ENCODE measurements at places on chromosomes 1 and 21. TPM values are rescaled to one million over a fixed set of nuclear protein-coding genes. Genes with fewer than 3 reads are reported as not detected.

The DYRK3 gene
- polyA plus RNA-seq, result not detected

The UMODL1 gene
- 0.06 TPM for polyA plus RNA-seq

The LENEP gene
- polyA plus RNA-seq, result not detected

The C4BPA gene
- not detected for polyA plus RNA-seq

The C1QC gene
- polyA plus RNA-seq, result not detected

The LZIC gene
- polyA plus RNA-seq, result 39.8 TPM

The WDR77 gene
- polyA plus RNA-seq, result 44.6 TPM

The MARK1 gene
- polyA plus RNA-seq, result not detected

The LCE3E gene
- polyA plus RNA-seq, result not detected

The TSTD1 gene
- polyA plus RNA-seq, result 508 TPM

The FMO2 gene
- not detected for polyA plus RNA-seq

The RNF186 gene
- not detected for polyA plus RNA-seq

The CFAP107 gene
- polyA plus RNA-seq, result not detected

The UHMK1 gene
- polyA plus RNA-seq, result 48.4 TPM

The HES4 gene
- polyA plus RNA-seq, result not detected

The SLC1A7 gene
- polyA plus RNA-seq, result not detected

The CYP2J2 gene
- polyA plus RNA-seq, result 3.6 TPM

The F11R gene
- polyA plus RNA-seq, result 6.7 TPM

The NENF gene
- 68.0 TPM for polyA plus RNA-seq

The RHOC gene
- polyA plus RNA-seq, result 2.2 TPM

The G0S2 gene
- polyA plus RNA-seq, result not detected

The TRIM67 gene
- polyA plus RNA-seq, result not detected

The NMNAT2 gene
- polyA plus RNA-seq, result not detected

The SIKE1 gene
- 28.9 TPM for polyA plus RNA-seq

The HMCN1 gene
- not detected for polyA plus RNA-seq

The AK2 gene
- polyA plus RNA-seq, result 126 TPM

The HES3 gene
- polyA plus RNA-seq, result not detected

The ETV3L gene
- polyA plus RNA-seq, result not detected

The ILDR2 gene
- 0.08 TPM for polyA plus RNA-seq

The TMEM200B gene
- not detected for polyA plus RNA-seq

The COL11A1 gene
- polyA plus RNA-seq, result not detected

The BTBD8 gene
- polyA plus RNA-seq, result 0.22 TPM

The RNU1-1 gene
- not detected for polyA plus RNA-seq

The KRTAP10-8 gene
- polyA plus RNA-seq, result not detected

The SPATA21 gene
- polyA plus RNA-seq, result not detected

The L1TD1 gene
- polyA plus RNA-seq, result not detected

The KCNJ15 gene
- polyA plus RNA-seq, result not detected

The BARHL2 gene
- not detected for polyA plus RNA-seq

The TRPM2 gene
- polyA plus RNA-seq, result 0.37 TPM

The WLS gene
- polyA plus RNA-seq, result not detected

The BGLAP gene
- not detected for polyA plus RNA-seq

The HYI gene
- 2.4 TPM for polyA plus RNA-seq

The DISP1 gene
- 3.4 TPM for polyA plus RNA-seq

The CLCA2 gene
- not detected for polyA plus RNA-seq

The LAMB3 gene
- 0.42 TPM for polyA plus RNA-seq

The BATF3 gene
- 0.56 TPM for polyA plus RNA-seq

The OR2L2 gene
- not detected for polyA plus RNA-seq

The CDA gene
- polyA plus RNA-seq, result not detected

The RIMS3 gene
- 1.5 TPM for polyA plus RNA-seq
